GM10248 (cell line): ENCODE measurements at places on chromosomes 12 and 14.

GRCh38 chr12:89339526-89339925 is 12.8 kb downstream of the DUSP6 start:
- DNase-seq: no peak

DNA sequence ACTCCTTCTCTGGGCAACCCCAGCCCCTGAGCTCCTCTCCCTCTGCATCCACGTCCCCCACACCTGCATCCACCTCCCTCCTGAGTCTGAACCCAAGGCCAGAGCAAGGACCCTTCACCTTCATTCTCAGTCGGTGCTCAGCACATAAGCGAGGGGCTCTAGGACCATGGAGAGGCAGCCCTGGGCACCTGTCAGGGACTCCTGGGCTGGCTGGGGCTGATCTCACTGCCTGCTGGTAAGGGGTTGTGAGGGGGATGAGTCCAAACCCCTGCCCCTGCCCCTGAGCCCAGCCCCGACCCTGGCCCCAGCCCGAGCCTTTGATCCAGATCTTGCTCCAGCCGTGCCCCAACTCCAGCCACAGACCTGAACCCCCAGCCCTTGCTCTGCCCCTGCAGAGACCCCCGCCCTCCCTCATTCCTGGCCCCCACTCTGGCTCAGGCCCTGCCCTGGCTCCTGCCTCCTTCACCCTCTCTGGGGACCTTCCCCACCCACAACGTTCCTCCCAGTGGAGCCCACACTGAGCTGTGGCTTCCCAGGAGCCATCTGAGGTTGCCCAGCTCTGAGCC is 888 bp upstream of the CCDC197 start:
- DNase-seq: no peak

GRCh38 chr14:51548187-51548586 is 103.5 kb upstream of the FRMD6 start:
- no peak for DNase-seq

DNA sequence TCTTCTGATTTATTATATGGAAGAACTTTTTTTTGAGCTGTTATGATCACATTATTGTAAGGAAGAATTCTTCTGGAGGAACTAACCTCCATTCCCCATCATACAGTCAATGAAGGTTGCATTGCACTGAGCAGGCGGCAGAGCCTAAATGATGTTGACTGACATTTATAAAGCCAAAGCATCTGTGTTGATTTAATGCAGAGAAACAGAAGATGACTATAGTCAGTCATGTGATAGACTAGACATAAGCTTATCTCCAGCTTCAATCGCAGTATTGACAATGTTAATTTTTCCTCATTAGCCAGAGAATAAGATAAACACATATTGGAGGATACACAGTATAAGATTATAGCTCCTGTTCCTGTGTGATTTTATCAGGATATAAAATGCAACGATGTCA is 82.0 kb downstream of the PRICKLE1 start:
- no peak for DNase-seq

DNA sequence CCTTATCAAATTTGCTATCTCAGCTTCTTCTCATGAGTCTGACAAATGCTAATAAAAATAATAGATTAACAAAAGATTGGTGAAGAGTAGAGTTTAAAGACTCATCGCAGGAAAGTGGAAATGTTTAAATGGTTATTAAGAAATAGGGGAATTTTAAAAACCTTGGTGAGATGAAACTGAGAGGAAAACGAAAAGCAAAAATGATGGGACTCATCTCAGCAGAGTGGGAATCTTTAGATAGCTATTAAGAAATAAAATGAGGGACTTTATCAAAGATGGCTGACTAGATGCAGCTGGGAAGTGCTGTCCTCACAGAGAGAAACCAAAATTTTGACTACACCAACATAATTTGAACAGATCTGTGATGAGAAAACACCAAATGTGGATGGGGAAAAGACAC is 79.2 kb upstream of the CD163 start:
- DNase-seq: no peak

DNA sequence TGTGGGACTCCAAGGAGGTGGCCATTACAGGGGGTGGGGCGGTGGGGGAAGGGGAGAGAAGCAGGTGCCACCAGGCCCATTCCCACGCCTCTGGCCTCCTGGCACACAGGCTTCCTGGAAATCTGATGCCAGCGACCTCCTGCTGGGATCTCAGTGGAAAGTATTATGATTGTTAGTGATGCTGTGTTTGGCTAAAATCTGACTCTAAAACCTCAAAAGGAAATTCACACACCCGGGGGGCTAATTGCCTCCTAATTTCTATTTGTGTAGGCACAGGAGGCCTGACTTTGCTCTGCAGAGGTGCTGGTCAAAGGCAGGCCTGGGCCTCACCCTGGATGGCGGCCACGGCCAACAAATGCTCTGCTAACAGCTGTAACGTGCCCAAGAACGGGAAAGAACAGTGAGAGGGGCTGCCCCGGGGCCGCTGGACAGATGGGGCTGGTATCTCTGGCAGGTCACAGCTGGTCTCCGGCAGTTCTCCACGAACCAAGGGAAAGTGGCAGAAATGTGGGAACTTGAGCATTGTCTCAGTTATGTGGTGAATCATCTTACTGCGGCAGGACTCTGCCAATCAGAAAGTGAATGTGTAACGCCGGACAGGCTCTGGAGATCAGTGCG is 14.3 kb downstream of the FAM181A start:
- DNase-seq: no peak

GRCh38 chr12:3236345-3237187 is 159.4 kb downstream of the TSPAN9 start:
- DNase-seq: no peak

DNA sequence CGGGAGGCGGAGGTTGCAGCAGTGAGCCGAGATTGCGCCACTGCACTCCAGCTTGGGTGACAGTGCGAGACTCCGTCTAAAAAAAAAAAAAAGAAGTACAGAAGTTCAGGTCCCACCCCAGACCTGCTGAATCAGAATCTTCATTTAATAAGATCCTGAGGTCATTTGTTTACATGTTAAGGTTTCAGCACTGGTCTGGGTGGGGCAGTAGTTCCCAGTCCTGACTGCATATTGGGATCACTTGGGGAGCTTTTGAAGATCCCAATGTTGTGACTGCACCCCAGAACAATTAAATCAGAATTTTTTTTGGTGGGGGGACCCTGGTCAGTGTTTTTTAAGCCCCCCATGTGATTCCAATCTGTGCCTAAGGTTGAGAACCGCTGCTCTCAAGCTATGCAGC is 11.7 kb upstream of the COL2A1 start:
- DNase-seq: no peak

DNA sequence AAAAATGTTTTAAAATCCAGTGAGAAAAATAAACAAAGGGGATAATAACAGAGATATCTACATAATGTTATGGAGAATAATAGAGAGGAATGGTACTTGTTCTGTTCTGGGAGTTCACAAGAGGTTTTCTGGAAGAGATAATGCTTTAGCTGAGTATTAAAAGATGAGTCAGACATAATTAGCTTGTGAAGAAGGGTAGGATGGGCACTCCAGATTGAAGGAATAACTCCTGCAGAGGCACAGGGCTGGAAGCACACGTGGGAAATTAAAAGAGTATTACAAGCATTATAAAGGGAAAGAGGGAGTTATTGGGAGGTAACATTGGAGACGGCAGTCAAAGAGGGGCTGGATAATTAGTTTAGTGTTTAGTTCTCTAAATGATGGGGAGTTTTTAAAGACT is 124.9 kb upstream of the BTG1 start:
- DNase-seq: no peak

GRCh38 chr12:49160399-49160798 is 28.5 kb downstream of the TUBA1A start:
- DNase-seq: no peak
